ENCODE measurements at places on chromosomes 3 and 15.

GRCh38 chr3:20068512-20069177, 28.4 kb downstream of the KAT2B start:
- DNase-seq = no peak

DNA sequence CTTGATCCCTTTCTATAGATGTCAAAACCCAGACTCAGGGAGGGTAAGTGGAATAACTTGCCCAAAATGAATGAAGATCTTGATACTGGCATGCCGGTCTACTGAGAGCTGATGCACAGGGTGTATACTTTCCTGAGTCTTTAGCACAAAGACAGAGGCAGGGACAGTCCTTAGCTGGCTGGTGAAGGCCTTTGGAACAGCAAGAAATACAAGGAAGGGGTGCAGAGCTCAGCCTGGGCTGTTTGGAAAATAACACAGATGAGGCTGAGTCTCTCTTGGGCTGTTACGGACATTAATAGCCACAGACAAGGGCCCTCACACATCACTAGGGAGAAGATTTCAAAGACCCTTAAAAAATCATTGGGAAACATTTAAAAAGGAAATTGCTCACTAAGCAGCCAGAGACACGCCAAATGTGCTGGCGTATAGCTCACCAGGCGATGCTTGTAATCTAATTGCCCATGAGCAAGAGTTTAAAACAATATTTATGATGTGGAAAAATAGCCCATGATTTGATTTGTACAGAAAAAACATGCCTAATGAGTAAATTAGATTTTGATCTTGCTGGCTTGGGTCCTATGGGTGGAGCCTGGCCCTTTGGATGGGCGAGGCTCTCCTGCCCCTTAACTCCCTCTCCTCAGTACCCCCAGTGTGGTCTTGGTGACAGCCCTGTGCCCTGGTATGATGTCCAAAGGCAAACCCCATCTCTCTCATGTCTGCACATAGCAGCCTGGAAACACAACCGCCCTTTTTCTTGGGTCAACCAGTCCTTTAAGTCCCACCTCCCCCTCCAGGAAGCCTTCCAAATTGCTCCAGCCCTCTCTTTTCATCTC, 81.8 kb upstream of the MRPS22 start:
- no peak for DNase-seq

GRCh38 chr15:89628301-89628700, 27.0 kb downstream of the KIF7 start:
- DNase-seq = no peak

- DNase-seq = no peak
Observed at GRCh38 chr15:90099868-90100831, 2.1 kb downstream of the IDH2 start.

- no peak for DNase-seq
Observed at GRCh38 chr15:53757906-53758305, 1.6 kb downstream of the WDR72 start.

- no peak for DNase-seq
Observed at GRCh38 chr3:188367678-188368077, 213.7 kb downstream of the LPP start.

DNA sequence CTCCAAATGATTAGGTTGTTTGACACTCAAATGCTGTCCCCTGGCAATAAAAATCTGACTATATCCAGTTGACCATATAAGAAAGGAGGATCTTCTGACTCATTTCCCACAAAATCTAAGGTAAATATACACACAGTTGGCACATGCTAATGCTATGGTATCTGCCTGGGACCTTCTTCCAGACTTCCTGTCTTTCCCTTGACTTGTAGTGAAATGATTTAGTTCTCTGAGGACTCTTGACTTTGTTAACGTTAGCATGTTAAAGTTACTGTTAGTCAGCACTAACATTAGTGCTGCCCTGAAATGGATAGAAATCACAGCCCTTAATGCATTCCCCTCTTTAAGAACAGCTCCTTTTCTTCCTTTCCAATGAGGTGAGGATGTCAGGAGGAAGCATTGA, 124.3 kb upstream of the LSAMP start:
- DNase-seq = no peak

GRCh38 chr15:52737720-52738119, 52.4 kb downstream of the ONECUT1 start:
- peak; percentile 77 for DNase-seq

GRCh38 chr15:70778258-70779076, 15.1 kb upstream of the UACA start:
- DNase-seq = no peak

DNA sequence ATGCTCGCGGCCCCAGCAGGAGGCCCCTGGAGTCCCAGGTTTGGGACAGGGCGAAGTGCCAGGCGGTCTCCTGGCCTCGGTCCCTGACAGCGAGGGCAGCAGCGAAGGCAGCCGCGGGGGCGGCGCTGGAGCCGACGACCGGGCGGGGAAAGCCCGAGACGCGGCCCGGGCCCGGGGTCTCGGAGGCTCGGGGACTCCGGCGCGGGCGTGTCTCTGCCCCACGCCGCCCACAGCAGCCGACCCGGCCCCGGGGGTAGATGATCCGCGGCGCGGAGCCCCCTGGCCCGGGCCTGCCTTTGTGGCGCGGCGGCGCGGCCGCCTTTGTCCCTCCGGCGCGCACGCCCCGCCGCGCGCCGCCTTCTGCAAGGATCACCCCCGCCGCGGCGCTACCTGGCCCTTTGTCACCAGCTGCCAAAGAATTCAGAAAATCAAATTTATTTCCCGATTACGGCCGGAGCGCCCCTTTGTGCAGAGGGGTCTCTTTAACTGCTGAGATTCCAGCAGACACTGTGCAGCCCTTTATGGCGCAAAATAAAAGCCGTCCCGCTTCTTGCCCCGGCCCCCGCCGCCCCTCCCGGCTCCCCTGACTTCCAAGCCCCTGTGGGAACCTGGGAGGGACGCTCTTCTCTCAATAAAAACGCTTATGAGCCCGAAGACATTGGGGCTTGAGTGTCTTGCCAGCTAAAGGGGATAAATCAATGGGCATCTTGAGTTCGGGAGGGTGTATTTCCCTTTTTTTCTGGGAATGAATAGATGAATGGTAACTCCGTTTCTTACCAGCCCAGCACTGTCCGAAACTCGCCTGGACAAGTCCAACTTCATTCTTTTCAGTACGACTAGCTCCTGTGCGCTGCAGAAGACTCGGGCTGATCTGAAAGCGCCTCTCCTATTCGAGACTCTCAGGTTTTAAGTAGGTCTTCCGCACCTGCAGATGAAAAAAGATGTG, 68.4 kb downstream of the HES1 start:
- no peak for DNase-seq

DNA sequence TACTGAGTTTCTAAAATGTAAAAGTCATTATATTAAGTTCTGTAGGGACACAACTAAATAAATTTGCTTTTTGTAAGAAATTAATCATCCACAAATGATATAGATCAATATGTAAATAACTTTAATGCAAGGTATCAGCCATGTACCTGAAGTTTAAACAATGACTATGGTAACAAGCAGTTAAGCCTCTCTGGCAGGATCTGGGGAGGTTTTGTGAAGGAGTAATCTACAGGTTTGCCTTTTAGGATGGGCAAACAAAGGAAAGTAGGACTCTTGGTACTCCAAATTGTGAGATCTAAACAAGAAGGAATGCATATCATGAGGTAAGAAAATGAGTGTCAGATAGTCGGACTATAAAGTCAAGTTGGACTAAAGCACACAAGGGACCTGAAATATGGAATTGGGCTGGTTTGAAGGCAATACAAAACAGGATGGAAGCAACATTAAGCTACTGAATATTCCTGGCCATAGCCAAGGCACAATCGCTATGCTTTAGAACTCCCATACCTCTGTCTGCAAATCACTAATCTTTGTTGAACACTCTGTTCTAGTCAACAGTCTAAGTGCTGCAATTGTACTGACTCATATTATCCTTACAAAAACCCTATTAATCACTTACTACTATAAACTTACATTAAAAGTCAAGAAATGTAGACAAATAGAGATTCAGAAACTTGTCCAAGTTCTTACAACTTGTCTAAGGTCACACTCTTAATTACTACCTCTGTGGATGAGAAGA, 412.8 kb downstream of the DIPK2A start:
- DNase-seq = no peak

DNA sequence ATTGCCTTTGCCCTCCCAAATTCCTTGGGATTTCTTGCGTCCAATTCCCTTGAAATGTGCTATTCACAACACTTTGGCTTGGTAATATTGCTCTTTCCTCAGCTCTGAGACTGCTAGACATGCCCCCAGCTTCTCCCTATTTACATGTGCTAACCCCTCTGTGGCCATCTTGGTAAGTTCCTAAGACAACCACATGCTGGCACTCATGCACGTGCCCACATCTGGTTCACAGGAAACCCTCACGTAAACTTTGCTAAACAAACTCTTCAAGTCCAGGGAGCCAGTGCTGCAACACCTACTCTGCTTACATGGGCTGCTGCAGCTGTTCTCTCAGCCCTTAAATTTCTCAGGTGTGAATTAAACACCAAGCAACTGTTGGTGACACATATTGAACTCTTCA, 121.8 kb downstream of the ADAMTSL3 start:
- DNase-seq = no peak
